Stimulated activated CD4-positive, alpha-beta T cell treated with anti-CD3 and anti-CD28 coated beads, TNF-alpha, amount 100 ng/mL, for 4 hours (primary cell): ENCODE measurements at places on chromosomes 16 and 17.

DNA sequence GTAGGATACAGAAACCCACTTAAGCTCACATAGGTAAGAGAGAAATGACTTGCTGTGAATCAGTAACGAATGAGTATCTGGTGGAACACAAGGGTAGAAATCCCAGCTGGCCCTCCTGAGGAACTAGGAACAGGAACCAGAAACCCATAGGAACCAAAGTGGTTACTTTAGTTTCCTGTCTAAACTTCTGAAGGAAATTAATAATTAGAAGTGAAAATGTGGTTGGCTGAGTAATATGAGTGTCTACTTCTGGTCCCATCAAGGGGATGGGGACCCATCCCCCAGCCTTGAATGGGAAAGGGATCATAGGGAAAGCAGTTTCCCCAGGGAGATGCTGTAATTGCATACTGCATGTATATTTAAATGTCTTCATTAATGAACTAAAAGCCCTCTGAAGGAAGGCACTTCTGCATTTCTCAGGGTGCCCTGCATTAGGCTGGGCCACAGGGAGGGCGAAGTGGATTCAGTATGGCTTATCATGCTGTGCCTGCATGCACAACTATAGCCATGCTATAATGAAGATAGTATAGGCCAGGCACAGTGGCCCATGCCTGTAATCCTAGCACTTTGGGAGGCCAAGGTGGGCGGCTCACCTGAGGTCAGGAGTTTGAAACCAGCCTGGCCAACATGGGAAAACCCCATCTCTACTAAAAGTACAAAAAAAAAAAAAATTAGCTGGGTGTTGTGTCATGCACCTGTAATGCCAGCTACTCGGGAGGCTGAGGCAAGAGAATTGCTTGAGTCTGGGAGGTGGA, 45.6 kb downstream of the CYB5B start:
- no peak for DNase-seq

DNA sequence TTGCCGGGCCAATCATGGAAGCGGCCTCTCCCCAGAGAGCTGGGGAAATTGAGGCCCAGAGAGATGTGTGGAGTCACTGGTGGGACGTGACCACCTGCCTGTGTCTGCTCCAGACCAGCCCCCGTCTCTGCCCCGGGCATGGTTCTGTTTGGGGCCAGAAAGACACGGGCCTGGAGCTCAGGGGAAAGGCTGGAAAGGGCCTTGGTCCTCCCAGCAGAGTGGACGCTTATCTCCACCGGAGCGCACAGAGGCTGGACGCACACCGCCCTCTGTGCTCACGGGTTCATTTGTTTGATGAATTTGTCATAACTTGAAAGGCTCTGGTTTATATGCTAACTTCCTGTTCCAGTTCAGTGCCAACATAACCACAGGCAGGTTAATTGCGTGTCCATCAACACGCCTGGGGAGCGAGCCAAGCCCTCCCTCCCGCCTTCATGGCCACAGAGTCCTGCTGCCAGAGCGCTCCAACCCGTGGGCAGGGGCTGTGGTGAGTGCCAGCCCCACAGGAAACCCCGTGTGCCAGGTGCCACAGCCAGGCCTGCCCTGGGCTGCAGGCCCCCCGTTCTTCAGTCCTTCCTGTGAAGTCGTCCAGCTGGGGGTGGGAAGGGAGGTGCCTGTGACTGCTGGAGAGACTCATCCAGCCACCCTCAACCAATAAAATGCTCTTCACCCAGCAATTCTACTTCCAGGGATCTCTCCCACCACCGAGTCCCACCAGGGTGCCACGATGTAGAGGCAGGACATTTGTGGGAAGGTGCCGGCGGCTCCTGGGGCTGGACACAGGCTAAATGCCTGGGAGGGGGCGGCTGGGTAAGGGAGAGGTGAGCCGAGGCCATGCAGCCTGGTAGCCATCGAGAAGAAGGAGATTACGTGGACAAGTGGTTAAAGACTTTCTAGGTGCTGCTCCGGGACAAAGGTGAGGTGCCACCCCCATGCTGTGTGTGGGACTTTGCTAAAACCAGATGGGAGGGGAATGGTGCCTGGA, 29.4 kb upstream of the BAHCC1 start:
- DNase-seq, result no peak

GRCh38 chr17:31357839-31358394, 33.6 kb upstream of the RAB11FIP4 start:
- no peak for DNase-seq

DNA sequence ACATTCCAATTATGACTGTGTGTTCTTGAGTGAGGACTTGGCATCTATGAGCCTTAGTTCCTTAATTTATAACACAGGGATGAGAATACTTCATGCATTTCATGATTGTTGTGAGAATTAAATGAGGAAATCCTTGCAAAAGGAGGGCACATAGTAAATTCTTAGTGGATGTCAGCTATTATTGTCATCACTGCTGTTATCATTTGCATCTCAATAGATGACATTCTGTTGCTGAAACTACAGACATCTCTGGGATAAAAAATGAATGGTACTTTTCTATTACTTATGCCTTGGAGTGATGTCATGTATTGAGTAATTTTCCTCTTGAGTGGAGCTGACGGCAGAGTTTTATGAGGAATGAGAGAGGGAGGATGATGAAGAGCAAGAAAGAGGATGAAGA, 184.4 kb upstream of the CDH11 start:
- no peak for DNase-seq

- no peak for DNase-seq
Measured at GRCh38 chr17:35866341-35866950, 2.2 kb downstream of the HEATR9 start.

DNA sequence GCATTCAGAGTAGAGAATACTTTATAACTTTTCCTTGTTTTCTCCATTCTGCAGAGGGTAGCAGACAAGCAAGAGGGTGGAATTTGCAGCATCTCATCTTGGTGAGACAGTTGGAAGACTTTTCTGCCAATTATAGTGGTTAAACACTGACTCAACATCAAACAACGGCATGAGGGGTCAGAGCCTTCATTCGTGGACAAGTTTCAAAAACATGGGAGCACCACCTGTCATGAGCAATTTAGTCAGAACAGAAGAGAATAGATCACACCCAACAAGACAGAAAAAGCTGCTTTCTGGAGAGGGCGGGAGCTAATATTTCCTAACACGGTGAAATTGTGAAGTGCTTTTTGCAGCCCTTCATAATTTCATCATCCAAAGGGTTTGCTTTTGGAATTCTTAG, 17.9 kb upstream of the ZNF652 start:
- no peak for DNase-seq

- no peak for DNase-seq
Measured at GRCh38 chr16:1333149-1333812, at the start of gene BAIAP3. Gene BAIAP3 (plus strand): TSS chr16:1333645. CDS start chr16:1338550, 4,905 bp downstream.

- DNase-seq, result no peak
Measured at GRCh38 chr17:39705786-39706348, 6.0 kb downstream of the ERBB2 start.

DNA sequence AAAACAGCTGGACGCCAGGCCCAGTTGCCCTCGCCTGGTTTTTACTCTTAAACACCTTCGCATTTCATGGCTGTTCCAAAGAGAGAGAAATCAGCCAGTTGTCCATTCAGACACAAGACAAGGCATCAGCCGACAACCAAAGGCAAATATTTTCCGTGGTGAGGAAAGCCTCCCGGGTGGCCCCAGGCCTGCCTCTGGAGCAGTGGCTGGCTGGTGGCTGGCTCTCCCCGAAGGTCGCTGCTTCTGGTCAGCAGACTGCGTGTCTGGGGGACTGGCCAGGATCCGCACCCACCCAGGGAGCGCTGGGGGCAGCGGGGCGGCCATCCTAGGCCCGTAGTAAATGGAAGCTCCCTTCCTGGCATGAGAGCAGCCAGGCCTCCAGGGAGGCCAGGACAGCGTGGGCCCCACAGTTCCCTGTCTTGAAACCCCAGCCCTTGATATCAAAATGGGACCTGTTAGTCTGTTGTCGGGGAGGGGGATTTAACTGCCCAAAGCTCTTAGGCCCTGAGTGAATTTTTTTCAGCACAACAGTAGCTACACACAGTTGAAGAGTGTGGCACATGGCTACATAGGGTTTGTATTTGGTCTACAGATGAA, 57.7 kb downstream of the SREBF1 start:
- DNase-seq, result no peak

- peak; percentile 29 for DNase-seq
Measured at GRCh38 chr16:4415538-4416199, 727 bp downstream of the CORO7 start.

- no peak for DNase-seq
Measured at GRCh38 chr17:9307313-9307998, 268.2 kb downstream of the STX8 start.

DNA sequence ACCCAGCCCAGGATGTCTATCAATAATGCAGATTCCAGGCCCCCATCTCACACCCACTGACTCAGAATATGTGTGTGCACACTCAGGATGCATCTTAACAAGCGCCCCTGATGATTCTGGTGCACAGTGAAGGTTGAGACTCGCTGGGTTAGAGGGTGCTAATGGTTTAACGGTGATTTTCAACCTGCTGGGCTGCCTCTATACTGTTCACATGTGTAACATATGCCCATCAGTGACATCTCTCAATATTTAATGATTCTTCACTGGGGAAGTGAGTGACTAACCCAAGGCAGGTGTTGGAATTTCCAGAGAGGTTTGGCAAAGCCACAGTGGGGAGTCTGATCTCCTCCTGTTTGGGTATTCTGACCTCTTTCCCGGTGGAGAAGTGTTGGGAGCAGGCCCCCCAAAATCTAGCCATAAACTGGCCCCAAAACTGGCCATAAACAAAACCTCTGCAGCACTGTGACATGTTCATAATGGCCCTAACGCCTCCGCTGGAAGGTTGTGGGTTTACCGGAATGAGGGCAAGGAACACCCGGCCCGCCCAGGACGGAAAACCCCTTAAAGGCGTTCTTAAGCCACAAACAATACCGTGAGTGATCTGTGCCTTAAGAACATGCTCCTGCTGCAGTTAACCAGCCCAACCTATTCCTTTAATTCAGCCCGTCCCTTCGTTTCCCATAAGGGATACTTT, 4.1 kb upstream of the DOC2B start:
- no peak for DNase-seq

DNA sequence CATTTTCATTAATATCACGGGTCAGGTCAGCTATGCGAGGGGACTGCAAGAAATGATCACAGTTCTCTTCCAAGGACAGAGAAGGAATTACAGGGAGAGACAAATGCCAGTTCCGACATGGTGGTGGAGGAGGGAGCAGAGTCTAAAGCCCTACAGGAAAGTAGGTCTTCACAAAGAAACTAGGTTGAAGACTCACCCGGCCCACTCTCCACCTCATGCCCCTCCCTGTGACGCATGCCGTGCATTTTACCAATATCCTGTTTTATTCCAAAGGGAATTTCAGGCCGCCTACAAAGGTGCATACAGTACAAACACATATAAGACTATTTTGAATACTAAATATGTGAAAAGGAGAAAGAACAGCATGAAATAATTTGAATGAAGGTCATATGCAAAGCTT, 56.8 kb downstream of the CDH11 start:
- DNase-seq, result no peak

- DNase-seq, result no peak
Measured at GRCh38 chr17:2481760-2482159, 29.9 kb downstream of the METTL16 start.

GRCh38 chr16:79862601-79863000, 262.1 kb upstream of the MAF start:
- DNase-seq, result no peak
